Stimulated activated CD4-positive, alpha-beta T cell treated with anti-CD3 and anti-CD28 coated beads, Interleukin-15, amount 100 ng/mL, for 48 hours (primary cell): ENCODE measurements at places on chromosomes 13 and 19.
A peak's percentile ranks its signal among the peaks of the same experiment; 100 is the strongest.

DNA sequence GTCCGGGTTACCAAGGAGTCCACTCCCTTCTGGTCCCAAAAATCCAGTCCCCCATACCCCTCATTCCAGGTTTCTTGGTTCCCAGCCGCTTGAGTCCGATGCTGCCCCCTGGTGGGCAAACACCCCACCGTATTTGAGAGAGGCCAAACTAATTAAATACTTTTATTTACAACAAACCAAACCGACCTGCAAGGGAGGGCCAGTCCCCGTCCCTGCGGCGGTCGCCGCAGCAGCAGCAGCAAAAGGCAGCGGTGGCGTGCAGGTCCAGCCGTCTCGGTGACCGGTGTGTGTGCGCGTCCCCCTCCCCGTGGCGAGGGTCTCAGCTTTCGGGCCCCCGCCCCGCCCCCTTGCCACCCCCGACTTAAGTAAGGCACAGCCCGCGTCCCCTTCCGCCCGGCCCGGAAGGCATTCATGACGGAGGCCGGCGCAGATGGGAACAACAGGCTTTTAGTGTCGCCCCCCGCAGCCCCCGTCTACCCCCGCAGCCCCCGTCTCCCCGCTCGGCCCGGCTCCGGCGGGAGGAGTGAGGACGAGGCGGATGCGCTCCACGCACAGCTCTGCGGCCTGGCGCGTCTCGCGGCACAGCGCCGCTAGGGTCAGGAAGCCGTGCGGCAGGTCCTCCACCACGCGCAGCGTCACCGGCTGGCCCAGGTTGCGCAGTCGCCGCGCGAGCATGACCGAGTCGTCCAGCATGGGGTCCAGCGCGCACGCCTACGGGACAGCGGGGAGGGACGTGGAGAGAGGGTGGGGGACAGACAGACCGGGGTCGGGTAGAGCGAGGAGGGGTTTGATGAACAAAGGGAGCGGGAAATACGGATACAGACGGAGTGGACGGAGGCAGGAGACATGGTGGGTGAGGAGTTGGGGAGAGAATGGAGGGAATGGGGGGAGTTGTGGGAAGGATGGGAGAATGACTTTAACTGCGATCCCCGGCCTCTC lies 11.5 kb upstream of the CNFN start:
- DNase-seq: peak; percentile 64

DNA sequence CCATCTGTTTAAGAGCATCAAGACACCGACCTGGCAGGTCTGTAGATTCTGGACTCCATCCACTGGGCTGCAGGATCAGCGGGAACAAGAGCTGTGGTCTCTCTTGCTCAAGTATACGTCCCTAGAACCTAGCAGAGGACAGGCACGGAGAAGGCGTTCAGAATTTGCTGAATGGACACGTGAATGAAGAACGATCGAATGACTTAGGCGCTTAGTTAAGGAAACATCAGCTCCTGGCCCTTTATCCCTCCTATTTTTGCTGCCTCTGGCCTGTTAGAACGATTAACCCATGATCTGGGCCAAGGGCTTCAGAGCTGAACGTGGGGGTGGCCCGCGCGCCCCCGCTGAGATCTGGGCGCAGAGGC lies 953 bp downstream of the DZIP1 start:
- no peak for DNase-seq

GRCh38 chr13:59975807-59976435 lies 187.8 kb downstream of the DIAPH3 start:
- DNase-seq: no peak

DNA sequence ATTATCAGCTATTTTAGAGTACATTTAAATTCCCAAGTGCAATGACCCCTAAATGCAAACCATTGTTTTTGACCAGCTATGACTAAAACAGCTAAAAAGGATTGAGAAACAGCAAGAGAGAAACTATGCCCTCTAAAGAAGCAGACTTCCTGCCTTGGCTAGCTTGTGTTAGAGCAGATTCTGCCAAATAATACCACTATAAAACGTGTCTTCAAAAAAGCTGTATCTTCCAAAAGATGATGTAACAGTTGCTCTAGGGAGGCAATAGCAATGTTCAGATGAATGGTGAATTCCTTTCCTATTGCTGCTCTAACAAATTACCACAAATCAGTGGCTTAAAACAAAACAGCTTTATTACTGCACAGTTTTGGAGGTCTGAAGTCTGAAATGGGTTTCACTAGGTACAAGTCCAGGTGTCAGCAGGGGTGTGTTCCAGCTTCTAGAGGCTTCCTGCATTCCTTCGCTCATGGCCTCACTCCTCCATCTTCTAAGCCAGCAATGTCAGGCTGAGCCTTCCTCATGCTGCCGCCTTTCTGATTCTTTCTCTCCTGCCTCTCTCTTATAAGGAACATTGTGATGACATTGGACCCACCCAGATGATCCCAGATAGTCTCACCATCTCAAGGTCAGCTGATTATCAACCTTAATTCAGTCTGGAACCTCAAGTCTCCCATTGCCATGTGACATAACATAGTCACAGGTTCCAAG lies 84.5 kb downstream of the LRRC63 start:
- DNase-seq: no peak

- DNase-seq: peak; percentile 57
Observed at GRCh38 chr13:29543230-29544215, 52.0 kb downstream of the SLC7A1 start.

DNA sequence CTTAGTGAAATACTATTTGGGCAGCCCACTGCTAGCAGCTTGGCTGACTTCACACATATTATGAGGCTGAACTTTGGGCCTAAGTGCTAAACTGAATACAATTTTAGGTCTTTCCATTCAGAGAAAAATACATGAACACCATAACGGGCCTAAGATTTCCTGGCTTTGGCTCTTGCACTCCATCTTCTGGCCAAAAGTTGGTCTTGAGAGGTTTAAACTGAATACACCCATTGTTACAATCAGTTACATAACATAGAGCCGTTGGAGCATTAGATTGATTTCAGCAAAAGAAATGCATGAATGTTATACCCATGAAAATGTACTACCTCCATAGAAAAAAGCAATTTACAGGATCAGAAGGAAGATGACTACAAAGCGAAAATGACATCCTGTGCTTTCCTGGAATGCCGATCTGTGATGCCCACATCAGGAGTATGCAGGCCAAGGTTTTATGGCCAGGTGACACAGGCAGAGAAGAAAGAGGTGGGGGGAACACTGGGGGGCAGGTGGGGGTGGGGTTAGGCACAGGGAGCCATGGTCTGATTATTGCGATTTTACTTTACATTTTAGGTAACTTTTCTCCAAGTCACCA lies 11.1 kb upstream of the SHISA2 start:
- DNase-seq: no peak

DNA sequence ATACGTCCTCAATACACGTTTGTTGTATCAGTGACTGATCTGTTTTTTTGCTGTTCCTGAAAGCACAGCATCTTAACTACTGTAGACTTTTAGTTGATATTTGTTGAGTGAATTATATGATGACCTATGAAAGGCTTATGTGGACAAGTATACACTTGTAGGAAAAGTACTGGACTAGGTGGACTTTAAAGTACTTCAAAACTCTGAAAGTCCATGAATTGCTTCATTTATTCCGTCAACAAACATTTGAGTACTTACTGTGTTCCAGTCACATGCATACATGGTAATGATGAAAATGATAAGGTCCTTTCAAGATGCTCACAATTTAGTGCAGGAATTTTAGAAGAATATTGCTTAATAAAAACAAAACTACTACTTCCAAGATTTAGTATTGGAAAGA lies 3.1 kb downstream of the WDFY2 start:
- DNase-seq: no peak

DNA sequence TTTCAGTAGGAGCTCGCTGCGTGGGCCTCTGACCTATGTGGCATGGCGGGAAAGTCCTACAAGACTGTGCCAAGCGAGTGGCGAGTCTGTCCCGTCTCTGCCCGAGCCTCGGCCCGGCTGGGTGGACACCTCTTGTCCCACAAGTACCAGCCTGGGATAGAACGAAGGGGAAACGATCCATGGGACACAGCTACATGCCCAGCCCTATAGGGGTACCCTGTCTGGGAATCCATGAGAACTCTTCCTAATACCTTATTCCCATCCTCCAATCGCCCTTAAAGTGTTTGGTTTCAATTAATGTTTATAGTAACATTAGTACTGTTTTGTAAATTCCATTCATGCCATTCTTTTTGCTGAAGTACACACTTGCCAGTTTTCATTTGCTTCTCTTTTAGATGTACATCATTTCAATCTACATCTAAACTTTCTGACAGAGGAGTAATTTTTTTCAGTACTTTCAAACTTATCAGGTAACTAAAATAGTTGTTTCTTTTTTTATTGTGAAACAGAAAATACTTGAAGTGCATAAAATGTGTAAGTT lies 667 bp upstream of the ZNF790 start:
- DNase-seq: no peak

DNA sequence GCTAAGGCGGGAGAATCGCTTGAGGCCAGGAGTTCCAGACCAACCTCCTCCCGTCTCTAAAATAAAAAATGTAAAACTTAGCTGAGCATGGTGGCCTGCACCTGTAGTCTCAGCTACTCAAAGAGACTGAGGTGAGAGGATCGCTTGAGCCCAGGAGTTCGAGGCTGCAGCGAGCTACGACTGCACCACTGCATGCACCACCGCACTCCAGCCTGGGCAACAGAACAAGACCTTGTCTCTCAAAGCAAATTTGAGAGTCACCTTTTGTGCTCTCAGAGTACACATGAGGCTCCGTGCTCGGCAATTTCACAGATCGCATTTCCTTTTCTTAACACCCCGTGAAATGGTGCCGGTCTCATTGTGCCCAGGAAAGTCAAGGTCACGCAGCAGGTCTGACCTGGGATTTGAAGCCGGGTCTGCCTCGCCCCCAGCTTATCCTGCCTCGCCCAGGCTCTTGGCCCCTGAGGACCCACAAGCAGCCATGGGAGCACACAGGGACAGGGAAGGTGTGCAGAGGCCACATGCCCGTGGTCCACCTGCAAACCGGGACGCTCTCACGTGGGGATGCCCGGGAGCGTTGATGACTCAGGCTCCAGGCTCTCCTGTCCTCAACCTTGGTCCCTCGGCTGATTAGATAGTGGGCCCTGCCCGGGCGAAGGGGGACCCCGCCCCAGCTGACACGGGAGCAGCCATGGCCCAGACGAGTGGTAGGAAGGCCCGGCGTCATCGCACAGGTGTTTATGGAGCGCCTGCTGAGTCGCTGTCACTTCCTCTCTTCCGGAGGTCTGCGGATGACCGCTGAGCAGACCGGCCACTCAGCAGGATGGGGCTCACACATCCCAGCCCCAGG lies 1.1 kb upstream of the SMIM24 start:
- no peak for DNase-seq

GRCh38 chr13:99053636-99054233 lies 75.9 kb upstream of the DOCK9 start:
- no peak for DNase-seq

DNA sequence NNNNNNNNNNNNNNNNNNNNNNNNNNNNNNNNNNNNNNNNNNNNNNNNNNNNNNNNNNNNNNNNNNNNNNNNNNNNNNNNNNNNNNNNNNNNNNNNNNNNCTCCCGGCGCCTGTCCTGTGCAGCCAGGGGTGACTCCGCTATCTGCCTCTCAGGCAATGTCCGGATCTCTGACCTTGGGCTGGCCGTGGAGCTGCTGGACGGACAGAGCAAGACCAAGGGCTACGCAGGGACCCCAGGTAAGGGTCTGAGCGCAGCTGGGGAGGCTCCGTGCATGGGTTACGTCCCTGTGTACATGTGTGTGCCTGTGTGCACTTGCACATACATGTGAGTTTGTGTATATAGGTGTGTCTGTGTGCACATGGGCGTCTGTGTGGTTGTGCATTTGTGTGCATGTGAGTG lies 36.1 kb upstream of the TMEM255B start:
- no peak for DNase-seq

GRCh38 chr13:40232311-40233040 lies 434.0 kb downstream of the FOXO1 start:
- DNase-seq: no peak

DNA sequence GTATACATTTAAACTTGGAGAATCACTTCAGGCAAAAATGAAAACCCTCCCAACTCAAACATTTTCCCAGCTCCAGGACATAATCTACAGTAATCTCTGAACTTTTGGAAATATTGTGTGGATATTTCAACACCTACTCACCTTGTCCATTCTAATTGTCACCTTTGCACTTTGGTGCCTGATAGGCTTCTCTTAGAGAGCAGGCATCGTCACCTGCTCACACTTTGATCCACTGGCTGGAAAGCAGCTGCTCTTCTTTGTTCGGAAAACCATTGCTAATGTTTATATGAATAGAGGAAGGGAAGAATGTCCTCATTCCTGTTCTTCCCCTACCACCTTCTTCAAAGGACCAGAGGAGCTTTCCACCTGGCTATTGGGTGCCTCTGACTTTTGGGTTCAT lies 411.2 kb downstream of the FGF9 start:
- no peak for DNase-seq

DNA sequence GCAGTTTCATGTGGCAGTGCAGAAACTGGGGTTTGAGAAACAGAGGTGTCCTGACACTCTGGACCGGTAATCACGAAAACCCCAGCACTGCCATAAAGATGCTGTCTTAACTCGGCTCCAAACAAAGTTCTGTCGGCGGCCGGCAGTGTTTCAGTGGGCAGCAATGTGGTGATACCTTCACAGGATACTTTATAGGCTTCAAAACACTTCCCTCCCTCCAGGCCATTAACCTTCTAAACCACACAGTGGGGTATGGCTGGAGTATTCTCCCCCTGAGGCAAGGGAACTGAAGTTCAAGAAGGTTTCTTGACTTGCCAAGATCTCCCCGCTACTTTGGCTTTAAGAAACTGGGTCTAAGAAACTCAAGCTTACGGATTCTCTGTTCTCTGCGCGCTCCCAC lies 1.1 kb downstream of the RUBCNL start:
- no peak for DNase-seq

DNA sequence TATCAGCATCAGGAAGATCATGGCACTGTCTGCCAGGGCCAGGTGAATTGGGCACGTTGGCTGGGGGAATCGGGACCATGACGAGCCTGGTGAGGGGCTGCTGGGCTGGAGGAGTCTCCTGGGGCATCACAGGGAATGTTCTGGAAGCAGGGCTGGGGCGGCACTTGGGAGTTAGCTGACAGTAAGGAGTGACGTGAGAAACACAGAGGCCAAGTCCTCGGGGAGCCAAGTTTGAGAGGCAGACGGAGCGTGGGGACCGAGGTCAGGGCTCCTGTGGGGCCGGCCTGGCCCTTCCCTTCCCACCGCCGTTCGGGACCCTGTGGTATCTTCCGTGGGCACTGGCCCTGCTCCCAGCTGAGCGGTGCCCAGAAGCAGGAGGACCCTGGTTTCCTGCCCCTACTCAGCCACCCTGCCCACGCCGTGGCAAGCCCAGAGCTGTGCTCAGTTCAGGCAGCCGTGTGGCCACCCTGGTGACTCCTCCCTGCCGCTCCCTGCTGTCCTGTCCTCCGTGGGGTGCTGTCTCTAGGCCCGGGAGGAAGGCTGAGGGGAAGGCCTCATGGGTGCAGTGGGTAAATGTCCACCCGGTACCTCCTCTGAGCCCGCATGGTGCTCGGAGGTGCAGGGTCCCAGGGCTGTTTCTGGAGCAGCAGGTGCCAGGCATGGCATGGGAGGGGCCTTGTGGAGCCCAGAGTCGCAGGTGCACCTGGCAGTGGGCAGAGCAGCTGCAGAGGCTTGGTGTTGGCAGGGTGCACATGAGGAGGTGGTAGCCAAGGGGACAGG lies 25.2 kb downstream of the CRTC1 start:
- DNase-seq: no peak

- DNase-seq: no peak
Observed at GRCh38 chr13:109803825-109804224, 17.4 kb upstream of the IRS2 start.

- no peak for DNase-seq
Observed at GRCh38 chr13:100491164-100491842, 97.3 kb downstream of the GGACT start.
